ENCODE measurements at places on chromosomes 16 and 17.
A peak's percentile ranks its signal among the peaks of the same experiment; 100 is the strongest.

DNA sequence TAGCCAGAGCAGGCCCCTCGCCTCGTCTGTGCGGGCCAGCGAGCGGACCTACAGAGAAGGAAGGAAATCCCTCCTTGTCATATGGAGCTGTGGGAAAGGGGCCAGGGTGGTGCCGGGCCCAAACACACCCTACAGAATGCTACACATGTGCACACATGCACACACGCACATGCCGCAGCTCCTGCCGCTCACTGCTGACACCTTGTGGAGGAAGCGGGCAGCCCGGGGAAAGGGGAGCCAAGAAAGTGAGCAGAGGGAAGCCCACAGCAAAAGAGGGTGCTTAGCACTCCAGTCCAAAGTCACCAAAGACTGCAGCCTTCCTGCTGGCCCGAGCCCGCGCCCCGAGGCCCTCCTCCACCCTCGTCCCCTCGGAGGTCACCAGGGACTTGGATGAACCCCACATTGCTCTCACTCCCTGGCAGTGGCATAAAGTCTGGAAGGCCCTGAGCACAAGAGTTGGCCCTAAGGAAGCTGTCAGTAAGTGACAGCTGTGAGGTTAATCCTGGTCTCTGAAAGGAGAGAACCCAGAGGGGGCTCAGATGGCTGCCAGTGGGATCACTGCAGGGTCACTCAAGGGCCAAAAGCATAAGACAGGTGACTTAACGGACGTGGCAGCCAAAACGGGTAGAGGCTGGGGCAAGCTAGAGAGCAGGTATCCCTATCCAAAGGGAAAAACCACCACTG lies 68.2 kb downstream of the MYO18A start:
- DNase-seq: no peak

DNA sequence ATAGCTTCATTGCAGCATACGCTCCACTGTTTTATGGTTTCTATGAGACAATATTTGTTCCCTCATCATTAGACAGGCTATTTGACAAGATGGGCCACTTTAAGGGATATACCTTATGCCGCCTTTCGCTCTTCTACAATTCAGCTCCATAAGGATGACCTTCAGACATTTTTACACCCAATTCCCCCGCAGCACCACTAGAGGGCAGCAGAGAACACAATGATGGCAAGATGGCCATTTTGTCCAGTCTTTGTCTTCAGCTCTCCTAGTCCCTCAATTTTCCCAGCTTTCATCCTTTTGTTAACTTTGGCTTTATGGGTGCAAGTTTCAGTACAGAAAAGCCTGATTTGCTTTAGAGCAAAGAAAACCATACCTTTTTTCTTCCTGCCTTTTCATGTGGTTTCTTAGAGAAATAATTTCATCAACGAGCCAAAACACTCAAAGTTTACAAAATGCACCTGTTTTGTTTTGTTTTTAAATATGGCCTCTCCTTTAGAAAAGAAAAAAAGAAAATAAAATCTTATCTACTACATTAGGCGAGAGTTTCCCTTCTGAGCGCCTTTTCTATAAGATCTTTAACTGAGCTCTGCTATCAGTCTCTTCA lies 355.3 kb downstream of the TOX3 start:
- peak; percentile 55 for DNase-seq

- DNase-seq: no peak
Observed at GRCh38 chr16:16908077-16908476, 529.1 kb downstream of the NPIPA7 start.

GRCh38 chr17:55820675-55821074 lies 69.8 kb downstream of the PCTP start:
- no peak for DNase-seq

DNA sequence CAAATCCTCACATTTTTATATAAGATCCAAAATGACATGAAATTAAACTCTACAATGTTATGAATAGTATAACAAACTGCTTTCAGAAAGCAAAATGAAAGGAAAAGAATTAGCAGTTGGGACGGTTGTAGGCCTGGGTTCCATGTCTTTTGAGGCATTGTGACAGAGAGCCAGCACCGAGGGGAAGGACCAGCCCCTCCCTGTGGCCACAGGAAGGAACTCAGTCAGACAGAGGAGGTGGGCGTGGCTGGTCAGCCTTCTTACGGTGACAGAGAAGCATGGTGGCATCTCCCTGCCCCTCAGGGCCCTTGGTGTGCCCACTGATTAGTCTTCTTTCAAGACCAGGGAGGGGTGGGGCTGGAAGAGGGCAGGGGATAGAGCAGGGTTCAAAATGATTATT lies 5.7 kb downstream of the ZNF319 start:
- DNase-seq: no peak

DNA sequence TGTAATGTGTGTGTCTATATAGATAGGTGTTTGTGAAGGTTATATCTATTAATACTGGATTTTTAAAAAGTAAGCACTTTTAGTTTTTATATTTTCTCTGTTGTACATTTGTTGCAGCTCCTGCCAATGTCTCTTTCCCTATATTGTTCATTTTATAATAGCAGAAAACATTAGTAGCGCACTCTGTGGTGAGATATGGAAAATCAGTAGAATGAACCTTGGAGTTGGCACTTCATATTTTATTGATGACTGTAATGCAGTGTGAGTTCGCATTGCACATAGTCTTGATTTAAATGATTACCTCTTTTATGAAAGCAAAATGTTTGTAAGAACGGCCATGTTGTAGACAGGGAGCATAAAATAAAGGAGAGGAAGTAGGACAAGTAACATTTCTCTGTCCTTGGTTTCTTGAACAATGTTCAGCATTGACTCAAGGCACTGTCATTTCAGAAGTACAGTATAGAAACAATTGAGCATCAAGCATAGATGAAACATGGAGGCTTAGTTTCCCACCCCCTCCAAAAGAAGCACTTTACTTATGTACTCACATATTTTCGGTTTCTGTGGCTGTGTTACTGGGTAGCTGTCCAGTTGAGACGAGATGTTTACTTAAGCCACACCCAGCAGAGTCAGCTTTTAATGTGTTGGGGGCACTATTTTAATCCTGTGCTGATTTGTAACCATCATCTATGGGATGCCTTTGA lies 74.0 kb downstream of the TANC2 start:
- DNase-seq: no peak

GRCh38 chr16:12758031-12758669 lies 45.5 kb downstream of the CPPED1 start:
- no peak for DNase-seq

DNA sequence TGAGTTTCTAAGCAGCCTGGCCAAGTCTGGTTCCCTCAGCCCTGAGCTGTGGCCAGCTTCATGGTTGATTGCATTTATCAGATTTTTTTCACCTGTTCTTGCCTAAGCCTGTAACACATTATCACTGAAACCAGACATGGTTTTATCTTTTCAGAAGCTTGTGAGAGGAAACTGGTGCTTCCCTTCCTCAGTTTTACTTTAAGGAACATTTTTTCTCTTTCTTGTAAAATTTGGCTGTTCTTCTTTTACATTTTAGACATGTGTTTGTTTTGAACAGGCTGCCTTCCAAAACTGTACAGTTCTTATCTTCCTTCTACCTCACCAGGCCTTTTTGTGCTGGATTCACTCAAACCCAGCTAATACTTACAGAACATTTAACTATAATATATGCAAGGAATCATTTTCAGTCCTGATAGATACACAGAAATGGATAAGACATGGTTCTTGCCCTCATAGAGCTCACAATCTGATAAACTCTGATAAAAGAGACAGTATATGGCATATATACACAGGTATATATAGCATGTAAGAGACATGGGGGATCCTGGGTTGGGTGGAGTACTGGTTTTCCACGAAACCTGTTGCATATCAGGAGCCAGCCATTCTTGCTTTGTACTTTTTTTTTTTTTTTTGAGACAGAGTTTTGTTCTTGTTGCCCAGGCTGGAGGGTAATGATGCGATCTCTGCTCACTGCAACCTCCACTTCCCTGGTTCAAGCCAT lies 44.5 kb downstream of the ZNRF1 start:
- DNase-seq: no peak
